ENCODE measurements at places on chromosomes 13 and 19.
A peak's percentile ranks its signal among the peaks of the same experiment; 100 is the strongest.

DNA sequence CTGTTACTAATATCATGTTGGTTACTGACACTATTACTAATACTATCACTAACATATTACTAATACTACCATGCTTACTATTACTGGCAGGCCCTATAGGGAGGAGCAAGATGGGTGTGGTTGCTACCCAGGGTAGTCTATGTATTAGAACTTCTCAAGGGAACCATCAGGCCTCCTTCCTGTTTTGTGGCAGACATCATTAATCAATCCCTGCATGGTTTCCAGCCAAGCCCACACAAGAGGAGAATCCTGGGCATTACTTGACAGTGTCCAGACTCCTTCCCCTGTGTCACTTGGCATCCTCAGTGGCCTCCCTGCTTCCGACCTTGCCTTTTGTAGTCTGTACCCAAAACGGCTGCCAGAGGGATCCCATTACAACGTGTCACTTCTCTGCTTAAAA, 8.9 kb downstream of the HAS1 start:
- peak; percentile 38 for DNase-seq

- no peak for DNase-seq
Observed at GRCh38 chr19:10143681-10144080, 24.0 kb upstream of the EIF3G start.

DNA sequence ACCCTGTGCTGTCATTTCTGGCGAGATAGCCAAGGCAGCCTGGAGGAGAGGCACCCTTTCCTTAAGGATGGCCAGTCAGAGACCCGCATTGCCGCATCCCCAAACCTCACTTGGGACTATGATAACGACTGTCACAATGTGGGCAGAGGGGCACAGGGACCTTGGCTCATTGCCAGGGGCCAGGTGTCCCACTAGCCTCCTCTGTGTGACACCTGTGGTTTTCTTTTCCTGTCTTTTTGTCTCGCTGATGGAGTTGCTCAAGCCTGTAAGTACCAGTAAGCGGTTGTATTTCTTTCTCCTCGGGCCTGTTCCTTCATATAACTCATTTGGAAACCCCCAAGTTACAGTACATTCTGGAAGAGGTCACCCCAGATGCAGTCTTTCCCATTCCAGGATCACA, 59.5 kb downstream of the TDRD12 start:
- no peak for DNase-seq

GRCh38 chr13:33110713-33111413, 94.6 kb downstream of the KL start:
- no peak for DNase-seq

DNA sequence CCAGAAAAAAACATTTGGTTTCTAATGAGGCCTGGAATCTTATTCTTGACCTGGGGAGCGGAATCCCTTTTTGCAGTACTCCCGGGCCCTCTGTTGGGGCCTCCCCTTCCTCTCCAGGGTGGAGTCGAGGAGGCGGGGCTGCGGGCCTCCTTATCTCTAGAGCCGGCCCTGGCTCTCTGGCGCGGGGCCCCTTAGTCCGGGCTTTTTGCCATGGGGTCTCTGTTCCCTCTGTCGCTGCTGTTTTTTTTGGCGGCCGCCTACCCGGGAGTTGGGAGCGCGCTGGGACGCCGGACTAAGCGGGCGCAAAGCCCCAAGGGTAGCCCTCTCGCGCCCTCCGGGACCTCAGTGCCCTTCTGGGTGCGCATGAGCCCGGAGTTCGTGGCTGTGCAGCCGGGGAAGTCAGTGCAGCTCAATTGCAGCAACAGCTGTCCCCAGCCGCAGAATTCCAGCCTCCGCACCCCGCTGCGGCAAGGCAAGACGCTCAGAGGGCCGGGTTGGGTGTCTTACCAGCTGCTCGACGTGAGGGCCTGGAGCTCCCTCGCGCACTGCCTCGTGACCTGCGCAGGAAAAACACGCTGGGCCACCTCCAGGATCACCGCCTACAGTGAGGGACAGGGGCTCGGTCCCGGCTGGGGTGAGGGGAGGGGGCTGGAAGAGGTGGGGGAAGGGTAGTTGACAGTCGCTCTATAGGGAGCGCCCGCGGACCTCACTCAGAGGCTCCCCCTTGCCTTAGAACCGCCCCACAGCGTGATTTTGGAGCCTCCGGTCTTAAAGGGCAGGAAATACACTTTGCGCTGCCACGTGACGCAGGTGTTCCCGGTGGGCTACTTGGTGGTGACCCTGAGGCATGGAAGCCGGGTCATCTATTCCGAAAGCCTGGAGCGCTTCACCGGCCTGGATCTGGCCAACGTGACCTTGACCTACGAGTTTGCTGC, at the start of gene ICAM4:
Gene ICAM4 (plus strand): TSS at position 153 of the 935 bp plus-strand sequence. CDS start 58 bp downstream, at position 211.
- DNase-seq: peak; percentile 21

Measured in epithelial cell of esophagus (primary cell).